Gastrocnemius medialis (tissue), 4 donors: ENCODE measurements at places on chromosomes 6 and 20.
A peak's percentile ranks its signal among the peaks of the same experiment; 100 is the strongest.

DNA sequence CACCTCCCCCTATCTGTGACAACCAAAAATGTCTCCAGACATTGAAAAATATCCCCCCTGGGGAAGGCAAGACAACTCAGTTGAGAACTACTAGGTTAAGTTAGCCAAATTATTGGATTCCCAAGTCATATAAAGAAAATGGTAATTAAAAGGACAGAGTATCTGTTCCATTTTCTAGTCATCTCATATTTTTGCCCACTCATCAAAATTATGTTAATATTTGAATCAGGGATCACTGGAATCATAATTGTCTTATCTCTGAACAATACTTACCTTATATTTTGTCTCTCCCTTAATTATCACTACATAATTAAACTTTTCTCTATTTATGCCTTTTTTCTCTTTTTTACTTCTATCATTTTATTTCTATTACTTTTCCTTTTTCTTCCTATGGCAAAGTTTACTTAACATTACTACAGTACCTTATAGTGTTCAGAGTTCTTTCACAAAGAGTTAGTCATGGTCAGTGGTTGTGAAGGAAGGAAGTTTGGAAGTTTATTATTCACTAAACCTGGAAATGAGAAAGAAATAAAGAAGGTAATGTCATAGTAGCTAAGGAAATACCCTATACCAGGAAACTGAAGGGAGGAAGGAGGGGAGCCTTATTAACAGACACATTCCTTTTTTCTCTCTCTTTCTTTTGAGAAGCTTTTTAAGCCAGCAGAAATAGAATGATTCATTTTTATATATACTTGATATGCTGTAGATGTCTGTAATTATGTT is 332.9 kb downstream of the COL12A1 start:
- DNase-seq, result no peak

- DNase-seq, result no peak
Observed at GRCh38 chr20:36642136-36642535, 3.9 kb downstream of the SLA2 start.

DNA sequence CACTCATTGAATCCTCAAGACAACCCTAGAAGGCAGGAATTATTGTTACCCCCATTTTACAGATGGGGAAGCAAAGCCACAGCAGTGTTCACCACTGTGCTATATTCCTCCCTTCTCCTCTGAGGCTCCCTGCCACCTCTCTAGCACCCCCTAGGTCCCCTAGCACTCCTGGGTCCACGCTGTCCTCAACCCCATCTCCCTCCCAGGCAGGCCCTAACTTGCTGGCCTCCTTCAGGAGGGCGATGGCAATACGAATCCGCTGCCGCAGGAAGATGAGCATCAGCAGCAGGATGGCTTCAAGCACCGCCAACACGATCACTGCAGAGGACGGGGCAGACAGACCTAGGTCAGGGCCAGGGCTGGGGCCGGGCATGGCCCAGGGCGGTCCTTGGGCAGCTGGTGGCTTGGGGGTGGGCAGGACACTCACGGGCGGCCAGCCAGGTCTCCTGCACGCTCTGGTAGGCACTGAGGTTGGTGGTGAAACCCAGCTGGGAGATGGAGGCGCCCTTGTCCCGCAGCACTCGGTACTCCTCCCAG is 7.8 kb upstream of the NEU1 start:
- DNase-seq, result no peak

GRCh38 chr6:62516291-62517141 is 230.5 kb upstream of the KHDRBS2 start:
- no peak for DNase-seq

DNA sequence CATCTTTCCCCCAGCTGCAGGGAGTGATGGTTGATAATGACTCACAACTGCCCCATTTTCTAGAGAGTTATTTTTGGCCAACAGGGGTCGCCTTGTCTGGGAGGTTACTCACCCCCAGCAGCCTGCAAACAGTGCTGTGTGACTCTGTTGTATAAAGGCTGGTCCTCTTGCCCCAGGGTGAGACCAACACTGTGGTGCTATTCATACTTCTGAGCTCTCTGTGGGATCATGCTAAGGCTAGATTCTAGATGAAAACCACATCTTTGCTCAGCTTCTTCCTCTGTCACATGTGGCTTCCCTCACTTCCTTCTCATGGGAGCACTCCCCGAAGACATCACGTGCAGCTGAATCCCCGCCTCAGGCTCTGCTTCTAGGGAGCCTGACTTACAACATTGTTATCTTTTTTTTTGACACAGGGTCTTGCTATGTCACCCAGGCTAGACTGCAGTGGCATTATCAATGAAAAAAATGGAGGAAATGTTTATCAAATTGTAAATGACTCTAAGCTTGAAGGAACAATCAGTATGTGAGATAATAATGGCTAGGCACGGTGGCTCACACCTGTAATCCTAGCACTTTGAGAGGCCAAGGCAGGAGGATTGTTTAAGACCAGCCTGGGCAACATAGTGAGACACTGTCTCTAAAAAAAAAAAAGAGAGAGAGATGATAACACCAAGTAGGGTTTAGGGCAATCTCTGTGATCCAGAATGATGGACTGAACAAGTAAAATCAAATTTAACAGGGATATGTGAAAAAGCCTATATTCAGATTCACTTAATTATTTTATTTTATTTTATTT is 55.7 kb upstream of the SLC23A2 start:
- DNase-seq, result peak; percentile 38

GRCh38 chr6:71733970-71734899 is 152.1 kb upstream of the RIMS1 start:
- DNase-seq, result no peak

DNA sequence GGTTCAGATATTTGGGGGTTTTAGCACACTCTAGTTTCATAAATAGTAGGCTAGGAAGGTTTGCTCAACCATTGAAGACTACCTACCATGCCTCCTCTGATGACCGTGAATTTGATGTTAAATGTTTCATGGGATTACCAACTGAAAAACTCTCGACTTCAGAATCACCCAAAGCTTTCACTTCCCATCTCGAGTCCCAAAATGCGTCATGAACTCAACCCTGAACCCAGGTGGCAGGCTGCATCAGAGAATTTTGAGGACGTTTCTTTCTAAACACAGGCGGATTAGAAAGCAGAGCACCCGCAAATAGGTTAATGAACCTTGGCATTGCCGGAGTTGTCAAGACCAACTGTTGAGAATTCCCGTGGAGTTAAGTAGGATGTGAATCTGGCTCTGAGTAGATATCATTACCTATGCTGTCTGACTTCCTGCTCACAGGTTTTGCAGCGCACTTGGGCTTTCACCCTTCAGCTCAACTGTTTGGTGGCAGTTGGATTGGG is 98.4 kb upstream of the ADTRP start:
- no peak for DNase-seq

GRCh38 chr6:4258733-4259132 is 123.4 kb upstream of the ECI2 start:
- DNase-seq, result no peak

DNA sequence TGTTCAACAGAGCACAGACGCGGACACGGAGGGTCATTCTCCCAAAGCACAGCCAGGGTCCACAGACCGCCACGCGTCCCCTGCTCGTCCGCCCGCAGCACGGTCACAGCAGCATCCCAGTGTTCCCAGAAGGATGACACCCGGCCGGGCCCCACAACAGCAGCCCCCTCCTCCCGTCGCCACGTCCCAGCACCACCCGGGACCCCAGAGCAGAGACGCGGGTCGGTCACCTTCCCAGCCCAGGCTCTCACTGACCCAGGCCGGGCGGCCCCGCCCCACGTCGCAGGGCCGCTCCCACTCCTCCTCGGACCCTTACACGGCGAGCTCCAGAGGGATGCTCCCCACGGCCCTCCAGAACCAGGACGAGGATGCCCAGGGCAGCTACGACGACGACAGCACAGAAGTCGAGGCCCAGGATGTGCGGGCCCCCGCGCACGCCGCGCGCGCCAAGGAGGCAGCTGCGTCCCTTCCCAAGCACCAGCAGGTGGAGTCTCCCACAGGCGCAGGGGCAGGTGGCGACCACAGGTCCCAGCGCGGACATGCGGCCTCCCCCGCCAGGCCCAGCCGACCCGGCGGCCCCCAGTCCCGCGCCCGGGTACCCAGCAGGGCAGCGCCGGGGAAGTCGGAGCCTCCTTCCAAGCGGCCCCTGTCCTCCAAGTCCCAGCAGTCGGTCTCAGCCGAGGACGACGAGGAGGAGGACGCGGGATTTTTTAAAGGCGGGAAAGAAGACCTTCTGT is 64.3 kb downstream of the FNDC1 start:
- DNase-seq, result no peak

DNA sequence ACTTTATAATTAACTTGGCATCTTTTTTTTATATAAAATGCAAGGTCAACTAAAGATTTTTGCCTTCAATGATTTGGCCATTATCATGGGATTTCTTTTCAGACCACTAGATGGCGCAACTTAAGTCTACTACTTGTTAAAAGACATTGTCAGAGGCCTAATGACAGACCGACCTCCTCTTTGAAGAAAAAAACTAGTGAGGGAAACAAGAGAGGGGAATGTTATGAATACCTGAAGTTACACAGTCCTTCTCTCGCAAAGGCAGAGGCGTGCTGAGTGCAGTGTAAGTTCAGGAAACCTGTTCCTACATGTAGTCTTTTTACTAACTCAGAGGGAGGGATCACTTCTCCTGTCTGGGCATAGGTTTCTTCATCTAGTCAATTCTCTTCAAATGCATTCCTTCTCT is 9.3 kb downstream of the TRAPPC3L start:
- no peak for DNase-seq

DNA sequence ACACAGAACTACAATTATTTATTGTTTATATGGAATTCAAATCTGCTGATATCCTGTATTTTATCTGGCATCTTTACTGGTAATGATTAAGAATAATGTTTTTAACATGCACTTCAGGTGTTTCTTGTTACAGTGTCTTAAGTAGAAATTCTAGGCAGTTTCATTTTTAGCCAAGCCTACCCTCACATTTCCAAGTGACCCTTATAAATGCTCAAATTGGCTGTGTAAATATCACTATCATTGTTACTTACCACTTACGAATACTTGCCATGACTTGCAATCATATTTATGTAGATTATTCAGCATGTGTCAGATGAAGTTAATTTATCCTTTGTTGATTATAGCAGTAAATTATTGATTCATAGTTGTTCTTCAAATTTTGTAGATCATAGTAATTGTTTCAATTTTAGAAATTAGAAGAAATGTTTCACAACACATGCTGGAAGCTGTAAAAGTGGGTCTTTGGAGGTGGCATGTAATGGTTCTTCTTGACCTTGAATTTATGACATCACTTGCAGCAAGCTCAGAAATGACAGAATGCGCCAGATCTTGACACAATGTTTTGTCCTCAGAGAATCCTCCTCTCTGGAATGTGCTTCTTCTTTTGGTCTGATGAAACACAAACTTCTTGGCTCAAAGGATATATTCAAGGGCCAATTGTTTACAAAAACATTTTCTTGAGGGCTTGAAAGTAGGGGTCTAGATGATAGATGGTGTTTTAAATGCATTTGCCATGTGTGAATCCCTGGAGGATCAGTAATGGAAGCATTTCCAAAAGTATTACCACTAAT is 471.8 kb downstream of the COL12A1 start:
- peak; percentile 7 for DNase-seq

DNA sequence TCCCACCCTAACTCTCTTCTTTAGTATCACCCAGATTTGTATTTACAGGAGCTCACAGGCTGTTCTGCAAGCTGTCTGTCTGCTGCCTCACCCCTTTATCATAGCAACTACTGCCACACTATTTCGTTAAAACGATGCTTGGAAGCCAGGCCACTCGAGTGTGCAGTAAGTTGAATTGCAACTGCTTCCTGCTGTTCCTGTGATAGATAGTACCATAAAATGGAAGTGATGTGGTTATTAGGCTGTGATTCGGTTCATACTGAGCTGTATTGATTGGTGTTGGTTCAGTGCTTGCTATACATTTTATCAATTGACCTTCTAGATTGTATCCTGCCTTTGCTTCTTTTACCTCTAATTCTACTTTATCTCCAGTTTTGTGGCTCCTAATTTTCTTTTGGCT is 325.4 kb downstream of the RNF144B start:
- no peak for DNase-seq

DNA sequence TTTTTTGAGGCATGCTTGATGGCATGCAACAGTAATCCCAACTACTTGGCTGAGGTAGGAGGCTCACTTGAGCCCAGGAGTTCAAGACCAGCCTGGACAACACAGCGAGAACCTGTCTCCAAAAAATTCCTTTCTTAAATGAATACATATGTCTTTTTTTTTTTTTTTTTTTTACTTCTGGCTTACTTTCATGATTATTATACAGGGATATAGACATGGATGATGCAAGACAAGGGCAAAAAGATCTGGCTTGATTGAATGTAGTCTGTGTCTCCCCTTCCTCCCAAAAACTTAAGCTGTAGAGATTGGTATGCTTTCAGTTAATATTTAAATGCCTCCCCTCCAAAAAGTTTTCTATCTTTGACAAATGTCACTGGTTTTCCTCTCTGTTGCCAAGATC is 7.6 kb downstream of the SNX3 start:
- no peak for DNase-seq

GRCh38 chr6:145891126-145891525 is 73.0 kb downstream of the SHPRH start:
- no peak for DNase-seq

- no peak for DNase-seq
Observed at GRCh38 chr20:54227241-54227640, 19.4 kb downstream of the PFDN4 start.

- DNase-seq, result no peak
Observed at GRCh38 chr6:149095842-149096241, 221.7 kb upstream of the TAB2 start.

- DNase-seq, result no peak
Observed at GRCh38 chr6:37985355-37985754, 165.8 kb downstream of the ZFAND3 start.

- no peak for DNase-seq
Observed at GRCh38 chr6:27101824-27102223, 145.7 kb upstream of the PRSS16 start.

GRCh38 chr6:11586536-11586935 is 49.0 kb downstream of the TMEM170B start:
- no peak for DNase-seq

DNA sequence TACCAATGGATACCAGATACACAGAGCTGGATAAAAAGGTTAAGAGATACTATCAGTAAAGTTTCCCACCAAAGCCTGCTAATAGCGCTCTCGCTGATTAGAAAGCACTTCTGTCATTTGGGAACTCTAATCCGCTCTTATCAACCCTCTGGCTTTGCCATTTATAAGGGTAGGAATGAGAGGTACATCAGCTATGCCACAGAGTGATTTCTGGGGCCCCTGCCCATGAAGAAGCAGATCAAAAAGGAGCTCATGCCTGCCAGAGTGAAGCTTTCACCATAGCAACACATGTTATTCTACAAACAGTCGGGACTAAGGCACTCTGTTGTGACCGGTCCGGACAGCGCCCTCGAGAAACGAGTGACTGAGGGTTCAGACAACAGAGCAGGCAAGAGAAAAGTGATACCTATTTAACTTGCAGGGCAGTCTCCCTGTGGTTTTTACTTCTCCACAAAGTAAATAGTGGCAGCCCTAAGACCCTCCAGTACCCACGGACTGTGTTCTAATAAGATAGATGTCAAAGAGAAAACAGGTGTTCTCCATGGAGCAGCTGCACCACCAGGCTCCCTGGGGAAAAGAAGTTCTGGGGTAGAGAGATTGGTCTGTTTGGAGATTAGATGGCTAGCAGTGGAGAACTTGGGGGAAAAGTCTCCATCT is 5.6 kb downstream of the TRAM2 start:
- no peak for DNase-seq
